ENCODE measurements at places on chromosomes 16 and 17.

GRCh38 chr16:81758376-81758775 lies 20.7 kb upstream of the PLCG2 start:
- no peak for DNase-seq

GRCh38 chr17:4710693-4711634 lies 532 bp downstream of the ARRB2 start:
- peak; percentile 61 for DNase-seq

DNA sequence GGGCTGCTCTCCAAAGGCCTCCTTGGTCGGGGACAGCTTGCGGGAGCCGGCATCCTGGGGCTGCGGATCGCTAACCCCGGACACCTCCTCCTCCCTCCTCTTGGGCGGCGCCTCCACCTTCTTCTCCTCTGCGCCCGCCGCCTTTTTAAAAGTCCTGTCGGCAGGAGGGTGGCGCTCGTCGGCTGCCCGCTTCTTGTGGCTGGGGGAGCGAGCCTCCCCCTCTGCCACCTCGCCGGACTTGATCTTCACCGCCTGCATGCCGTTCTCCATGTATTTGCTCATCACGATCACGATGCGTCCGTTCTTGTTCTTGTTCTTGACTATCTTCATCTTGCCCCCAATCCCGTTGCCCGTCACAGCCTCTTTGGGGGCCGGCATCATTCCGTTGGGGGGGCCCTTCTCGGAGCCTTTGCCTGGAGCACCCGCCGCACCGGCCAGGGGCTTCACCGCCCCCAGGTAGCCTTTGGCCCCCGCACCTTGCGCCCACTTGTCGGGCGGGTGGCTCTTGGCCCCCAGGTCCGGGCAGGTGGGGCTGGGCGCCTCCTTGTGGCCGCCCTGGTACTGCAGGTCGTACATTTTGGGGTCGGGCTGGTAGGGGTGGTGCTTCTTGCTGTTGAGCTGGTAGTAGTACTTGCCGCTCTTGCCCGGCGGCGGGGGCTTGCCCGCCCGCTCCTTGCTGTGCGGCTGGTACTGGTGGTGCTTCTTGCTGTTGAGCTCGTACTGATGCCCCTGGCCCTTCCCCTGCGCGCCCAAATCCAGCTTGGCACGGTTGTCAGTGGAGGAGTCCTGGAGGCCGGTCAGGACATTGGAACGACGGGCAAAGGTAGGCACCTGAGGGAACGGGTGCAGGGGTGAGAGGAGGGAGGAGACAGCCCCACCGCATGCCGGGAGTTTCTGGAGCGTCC lies 4.4 kb downstream of the CBX4 start:
- DNase-seq = peak; percentile 55

- no peak for DNase-seq
Observed at GRCh38 chr16:27320261-27321012, 6.7 kb downstream of the IL4R start.

DNA sequence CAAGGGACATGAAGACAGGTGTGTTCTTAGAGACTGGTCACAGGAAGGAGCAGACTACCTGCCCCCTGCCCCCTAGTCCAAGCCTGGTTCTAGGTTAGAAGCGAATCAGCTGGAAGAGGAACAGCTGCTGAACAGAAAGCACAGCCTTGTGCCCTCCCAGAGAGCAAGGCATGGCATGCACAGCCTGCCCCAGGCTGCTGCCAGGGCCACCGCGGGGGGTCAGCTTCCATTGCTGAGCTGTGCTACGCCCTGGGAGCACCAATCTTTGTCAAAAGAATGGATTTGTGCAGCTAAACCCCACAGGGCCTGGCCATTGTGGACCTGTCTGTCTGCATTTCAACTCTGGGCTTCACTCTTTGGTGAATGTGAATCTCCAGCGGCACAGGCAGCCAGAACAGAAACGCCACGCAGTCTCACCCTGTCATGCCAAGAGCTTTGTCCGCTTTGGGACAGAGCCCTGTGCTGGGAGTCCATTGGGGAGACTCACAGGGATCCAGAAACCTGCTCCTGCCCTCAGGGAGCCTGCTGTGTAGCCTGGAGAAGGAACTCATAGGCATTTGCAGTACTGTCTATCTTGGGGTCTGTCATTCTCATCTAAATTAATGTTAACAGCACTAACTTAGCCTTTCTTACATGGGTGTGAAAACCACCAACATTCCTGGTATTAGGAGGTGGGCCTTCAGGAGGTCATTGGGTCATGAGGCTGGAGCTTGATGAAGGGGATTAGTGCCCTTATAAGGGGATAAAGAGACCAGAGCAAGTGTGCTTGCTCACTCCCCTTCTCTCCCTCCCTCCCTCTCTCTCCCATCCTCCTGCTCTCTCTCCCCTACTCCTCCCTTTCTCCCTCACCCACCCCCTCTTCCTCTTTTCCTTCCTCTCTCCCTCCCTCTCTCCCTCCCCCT lies 25.6 kb upstream of the CDRT4 start:
- DNase-seq = no peak

- DNase-seq = peak; percentile 38
Observed at GRCh38 chr17:21288571-21289017, 4.1 kb downstream of the MAP2K3 start.

DNA sequence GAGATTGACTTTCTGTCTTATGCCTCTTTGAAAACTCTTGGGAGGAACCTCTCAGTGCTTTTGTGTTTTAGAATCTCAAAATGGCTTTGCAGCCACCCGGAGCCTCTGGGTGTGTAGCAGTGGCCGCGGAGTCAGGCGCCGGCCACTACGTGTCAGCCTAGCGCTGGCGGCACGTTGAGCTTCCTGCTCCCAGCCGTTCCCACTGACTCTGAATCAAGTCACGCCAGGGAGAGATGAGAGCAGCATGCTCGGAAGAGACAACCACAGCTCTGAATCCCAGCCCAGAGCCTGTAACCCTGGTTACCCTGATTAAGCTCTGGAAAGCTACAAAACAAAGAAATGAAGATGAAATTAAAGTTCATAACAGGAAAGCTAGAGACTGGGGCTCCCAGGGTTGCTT lies 97.4 kb upstream of the CACNG5 start:
- no peak for DNase-seq

- DNase-seq = no peak
Observed at GRCh38 chr16:11151156-11151884, 104.7 kb downstream of the SOCS1 start.

DNA sequence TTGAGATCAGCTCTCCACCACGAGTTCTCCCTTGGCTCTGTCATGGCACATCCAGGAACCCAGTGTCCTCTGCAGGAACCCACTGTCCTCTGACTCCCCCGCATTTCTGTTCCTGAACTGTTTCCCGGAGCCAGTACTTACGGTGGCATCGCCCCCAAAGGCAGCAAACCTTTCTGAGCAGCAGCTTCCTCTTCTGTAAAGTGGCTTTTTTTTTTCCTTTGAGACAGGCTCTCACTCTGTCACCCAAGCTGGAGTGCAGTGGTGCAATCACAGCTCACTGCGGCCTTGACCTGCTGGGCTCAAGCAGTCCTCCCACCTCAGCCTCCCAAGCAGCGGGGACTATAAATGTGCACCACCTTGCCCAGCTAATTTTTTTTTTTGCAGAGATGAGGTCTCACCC lies 32.2 kb downstream of the NAGPA start:
- DNase-seq = no peak

GRCh38 chr16:69371564-69371963 lies 14.2 kb downstream of the TERF2 start:
- no peak for DNase-seq

All from CD4-positive, alpha-beta T cell treated with Interleukin-21 for 1 hour (primary cell).